Lower leg skin (tissue), 4 donors: ENCODE measurements at places on chromosomes 1 and 21. TPM values are rescaled to one million over a fixed set of nuclear protein-coding genes. Genes with fewer than 3 reads are reported as not detected.
A peak's percentile ranks its signal among the peaks of the same experiment; 100 is the strongest.

- DNase-seq, result peak; percentile 89
These were observed 161.4 kb downstream of the SLC35F3 start for GRCh38 chr1:234065794-234066447.

GRCh38 chr1:245463392-245464165 is 308.8 kb downstream of the KIF26B start:
- DNase-seq, result no peak

CTXND2 gene
- total RNA-seq, result not detected

DR1 gene
- 66.1 TPM for total RNA-seq

DNA sequence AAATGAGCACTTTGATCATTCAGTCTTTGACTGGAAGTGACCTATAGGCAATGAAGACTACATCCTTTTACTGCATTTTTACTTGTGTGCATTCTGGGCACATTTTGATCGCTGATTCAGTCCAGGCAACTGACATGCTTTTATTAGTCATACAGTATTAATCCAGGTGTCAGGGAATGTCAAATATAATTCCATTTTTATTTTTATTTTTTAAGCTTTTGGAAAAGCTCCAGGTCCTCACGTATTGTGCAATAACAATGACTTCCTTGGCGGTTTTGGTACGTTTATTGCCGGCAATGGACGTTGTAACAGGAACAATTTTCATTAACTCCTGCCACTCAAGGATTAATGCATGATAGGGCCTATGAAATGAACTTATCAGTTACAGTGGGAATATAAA is 302.6 kb upstream of the PTBP2 start:
- DNase-seq, result no peak

GRCh38 chr1:192538407-192539296 is 36.9 kb upstream of the RGS1 start:
- DNase-seq, result no peak
